Stimulated activated CD8-positive, alpha-beta memory T cell treated with anti-CD3 and anti-CD28 coated beads, Interleukin-7, amount 100 ng/mL, for 1 hour (primary cell): ENCODE measurements at places on chromosomes 7 and 10.

DNA sequence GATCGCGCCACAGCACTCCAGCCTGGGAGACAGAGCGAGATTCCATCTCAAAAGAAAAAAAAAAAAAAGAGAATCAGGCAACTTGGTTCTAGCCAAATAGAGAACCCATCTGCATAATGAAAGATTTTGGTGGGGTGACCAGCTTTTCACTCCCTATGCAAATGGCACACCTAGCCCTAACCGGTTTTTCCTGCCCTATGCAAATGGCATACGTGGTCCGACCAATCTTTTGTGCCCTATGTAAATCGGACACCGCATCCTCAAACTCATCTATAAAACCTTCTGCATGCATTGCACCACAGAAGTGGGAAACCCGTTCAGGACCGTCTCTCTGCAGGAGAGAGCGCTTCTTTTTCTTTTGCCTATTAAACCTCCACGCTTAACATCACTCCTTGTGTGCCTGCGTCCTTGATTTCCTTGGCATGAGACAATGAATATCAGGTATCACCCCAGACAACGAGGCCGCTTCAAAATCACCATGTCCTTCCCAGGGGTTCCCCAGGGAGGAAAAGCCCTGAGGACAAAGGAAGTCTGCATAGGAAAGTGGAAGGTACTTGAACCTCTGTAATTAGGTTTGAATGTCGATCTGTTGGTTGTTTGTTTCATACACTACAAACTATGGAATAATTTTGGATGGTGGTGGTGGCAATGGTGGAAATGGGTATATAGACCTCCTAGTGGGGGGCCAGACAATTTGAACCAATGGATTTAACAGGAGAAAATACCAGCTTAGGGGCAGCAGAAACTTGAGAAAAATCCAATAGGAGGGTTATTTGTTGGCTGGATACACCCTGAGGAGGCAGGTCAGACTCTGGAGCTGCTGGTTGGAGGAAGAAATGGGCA lies 396.2 kb downstream of the TYW1 start:
- DNase-seq, result no peak

- no peak for DNase-seq
Observed at GRCh38 chr10:100827819-100828737, 82.7 kb downstream of the PAX2 start.

DNA sequence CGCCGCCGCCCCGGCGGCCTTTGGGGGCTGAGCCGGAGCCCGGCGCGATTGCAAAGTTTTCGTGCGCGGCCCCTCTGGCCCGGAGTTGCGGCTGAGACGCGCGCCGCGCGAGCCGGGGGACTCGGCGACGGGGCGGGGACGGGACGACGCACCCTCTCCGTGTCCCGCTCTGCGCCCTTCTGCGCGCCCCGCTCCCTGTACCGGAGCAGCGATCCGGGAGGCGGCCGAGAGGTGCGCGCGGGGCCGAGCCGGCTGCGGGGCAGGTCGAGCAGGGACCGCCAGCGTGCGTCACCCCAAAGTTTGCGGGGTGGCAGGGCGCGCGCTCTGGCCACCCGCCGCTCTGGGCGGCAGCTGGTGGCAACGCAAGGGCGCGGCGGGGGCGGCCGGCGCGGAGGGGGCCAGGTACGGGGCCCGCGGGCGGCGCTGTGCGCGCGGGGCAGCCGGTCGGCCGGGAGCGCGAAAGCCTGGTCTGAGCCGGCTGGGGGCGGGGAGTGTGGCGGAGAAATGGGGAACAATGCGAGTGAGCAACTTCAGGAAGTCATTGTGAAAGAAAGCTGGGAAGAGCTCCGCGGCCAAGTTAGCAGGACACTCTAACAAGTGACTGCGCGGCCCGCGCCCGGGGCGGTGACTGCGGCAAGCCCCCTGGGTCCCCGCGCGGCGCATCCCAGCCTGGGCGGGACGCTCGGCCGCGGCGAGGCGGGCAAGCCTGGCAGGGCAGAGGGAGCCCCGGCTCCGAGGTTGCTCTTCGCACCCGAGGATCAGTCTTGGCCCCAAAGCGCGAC lies at the start of gene IKZF1:
TSS of gene IKZF1 (plus strand) at position 588 of the 782 bp plus-strand sequence. CDS start 14,346 bp downstream, outside the sequence.
- DNase-seq, result no peak

DNA sequence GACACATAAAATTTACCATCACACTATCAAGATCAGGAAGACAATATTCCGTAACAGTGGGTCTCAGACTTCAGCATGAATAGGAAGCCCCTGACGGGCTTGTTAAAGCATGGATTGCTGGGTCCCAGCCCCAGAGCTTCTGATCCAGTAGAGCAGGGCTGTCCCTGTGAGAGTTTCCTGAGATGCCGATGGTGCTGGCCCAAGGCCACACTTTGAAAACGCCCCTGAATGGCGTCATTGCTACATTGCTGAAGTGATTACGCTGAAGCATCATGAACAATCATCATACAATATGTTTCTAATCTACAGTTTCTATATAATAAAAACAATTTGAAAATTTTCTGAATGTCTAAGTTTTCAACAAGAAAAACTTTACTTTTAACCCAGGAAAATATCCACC lies 38.0 kb upstream of the TMEM72 start:
- no peak for DNase-seq

DNA sequence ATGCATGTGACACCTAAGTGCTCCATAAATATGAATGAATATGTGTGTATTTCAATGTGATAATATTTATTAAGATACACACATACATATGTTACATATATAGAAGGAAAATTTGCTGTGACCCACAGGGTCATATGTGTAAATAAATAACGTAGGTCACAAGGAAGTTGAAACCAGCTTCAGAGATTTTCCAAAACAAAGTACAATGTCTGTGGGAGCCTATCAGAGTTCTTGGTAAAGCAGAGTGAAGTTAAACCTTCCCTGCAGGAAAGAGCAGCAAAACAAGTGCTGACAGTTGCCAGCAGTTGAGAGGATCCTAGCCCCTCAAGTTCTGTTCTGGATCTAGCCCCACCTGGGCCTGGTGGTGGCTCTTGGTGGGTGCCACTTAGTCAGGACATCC lies 91.2 kb downstream of the CCNY start:
- DNase-seq, result no peak

DNA sequence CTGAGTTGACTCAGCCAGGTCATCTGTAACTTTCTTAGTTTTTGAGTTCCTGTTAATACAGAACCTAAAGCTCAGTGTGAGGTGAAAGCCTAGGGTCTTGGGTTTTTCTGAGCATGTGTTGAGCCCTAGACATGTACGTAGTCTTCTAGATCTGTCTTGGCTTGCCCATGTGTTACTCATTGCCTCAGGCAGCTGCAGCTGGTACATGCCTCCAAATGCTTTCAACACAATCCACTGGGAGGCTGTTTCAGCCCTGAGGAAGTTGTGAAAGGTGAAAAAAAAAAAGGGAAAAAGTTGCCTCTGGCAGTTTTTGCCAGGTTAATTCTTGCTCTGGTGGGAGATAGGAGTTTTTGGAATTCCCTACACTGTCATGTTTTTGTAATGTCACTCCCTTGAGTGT lies 134.6 kb downstream of the RNF216 start:
- no peak for DNase-seq

DNA sequence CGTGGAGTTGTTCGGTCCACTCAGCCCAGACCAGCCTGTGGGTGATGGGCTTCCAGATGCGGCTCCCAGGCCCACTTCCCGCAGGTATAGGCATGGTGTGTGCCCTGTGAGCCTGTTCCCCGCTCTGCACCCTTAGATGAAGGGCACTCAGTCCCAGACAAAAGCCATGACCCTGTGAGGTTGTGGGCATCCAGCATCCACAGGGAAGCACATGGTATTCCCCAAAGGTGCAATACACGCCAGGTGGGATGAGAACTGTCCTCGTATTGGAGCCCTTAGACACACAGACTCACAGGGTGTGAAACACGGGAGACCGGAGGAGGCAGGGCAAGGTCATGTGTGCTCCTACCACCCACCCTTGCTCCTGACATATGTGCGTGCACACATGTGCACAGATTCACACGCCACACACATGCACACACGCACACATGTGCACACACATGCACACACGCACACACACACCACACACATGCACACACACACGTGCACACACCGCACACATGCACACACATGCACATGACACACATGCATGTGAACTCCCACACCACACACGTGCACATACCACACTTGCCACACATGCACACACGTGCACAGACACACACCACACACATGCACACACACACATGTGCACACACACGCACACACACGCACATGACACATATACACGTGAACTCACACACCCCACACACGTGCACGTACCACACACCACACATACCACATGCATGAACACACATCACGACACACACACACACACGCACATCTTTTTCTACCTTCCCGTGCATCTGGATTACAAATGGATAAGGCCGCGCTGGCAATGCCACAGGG lies 319.4 kb downstream of the WDR37 start:
- no peak for DNase-seq
